Gastroesophageal sphincter (tissue), 4 donors: ENCODE measurements at places on chromosomes 3 and 15.
A peak's percentile ranks its signal among the peaks of the same experiment; 100 is the strongest.

DNA sequence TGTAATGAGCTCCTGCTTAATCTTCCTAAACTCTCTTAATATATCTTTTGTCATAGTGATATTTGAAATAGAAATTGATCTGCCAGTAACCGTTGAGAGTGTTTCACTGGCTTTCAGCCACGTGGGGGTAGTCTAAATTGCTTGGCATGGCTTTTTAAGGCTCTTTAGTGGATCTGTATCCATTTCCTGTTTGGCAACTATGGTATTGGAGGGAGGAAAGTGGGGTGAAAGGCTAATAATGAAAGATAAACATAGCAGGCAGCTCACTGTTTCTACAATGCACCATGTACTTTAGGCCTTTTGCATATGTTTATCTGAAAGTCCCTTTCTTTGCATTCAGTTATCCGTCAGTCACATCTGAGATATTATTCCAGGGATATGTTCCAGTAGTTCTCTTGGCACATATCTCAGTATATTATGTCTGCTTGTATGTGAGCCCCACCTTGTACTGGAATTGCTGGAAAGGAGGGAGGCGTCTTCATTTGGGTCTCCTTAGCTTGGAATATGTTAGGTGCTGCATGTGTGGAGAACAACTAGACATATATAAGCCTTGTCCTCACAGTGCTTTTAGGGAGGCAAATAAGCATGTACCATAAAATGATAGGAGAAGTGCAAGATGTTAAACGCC, 10.8 kb downstream of the TOPAZ1 start:
- ATAC-seq, result no peak

GRCh38 chr3:40588406-40588805, 63.6 kb downstream of the ZNF621 start:
- no peak for ATAC-seq

- ATAC-seq, result no peak
Observed at GRCh38 chr3:32202496-32202895, 36.0 kb upstream of the CMTM8 start.

- ATAC-seq, result no peak
Observed at GRCh38 chr3:102237838-102238237, 197.0 kb upstream of the ZPLD1 start.

- no peak for ATAC-seq
Observed at GRCh38 chr15:48330105-48330785, 984 bp upstream of the DUT start.

DNA sequence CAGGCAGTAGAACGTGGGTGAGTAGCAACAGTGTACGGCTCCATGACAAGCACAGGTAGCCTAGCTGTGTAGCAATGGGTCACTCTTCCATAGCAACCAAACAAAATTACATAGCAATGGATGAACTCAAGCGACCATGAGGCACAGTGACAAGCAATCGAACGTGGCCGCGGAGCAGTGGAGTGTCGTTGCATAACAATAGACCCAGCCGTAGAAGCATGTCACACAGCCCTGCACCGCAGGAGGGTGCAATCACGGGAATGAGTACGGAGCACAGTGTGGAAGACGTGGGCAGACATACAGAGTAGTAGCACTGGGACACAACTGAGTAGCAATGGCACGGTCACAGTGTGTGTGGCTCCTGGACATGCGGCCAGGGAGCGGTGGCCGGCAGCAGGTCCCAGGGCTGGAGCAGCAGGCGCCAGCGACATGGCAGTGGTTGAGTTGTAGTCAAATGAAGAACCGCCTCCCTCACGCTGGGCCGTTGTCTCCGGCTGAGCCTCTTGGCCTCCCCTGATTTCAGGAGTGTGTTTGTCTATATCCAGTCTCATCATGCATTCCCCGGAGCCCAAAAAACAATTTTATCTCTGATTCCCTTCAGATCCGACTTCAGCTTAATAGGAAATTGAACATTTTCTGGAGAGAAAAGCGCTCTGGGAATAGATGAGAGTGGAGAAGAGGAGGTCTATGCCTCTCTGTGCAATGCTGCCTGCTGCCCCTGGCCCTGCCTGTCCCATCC, 64.1 kb downstream of the CCDC33 start:
- no peak for ATAC-seq

DNA sequence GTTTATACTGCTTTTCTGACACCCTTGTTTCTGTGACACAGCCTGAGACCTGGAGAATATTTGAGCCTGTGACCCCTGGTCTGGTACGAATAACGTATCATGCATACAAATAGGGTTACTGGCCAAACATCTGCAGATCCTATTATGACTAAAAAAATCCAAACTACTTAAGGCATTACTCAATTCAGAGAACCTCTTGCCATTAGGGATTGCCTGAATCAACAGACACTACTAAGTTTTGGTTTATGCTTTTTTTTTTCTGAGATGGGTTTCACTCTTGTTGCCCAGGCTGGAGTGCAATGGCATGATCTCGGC, 35.4 kb downstream of the OSBPL10 start:
- ATAC-seq, result peak; percentile 59

DNA sequence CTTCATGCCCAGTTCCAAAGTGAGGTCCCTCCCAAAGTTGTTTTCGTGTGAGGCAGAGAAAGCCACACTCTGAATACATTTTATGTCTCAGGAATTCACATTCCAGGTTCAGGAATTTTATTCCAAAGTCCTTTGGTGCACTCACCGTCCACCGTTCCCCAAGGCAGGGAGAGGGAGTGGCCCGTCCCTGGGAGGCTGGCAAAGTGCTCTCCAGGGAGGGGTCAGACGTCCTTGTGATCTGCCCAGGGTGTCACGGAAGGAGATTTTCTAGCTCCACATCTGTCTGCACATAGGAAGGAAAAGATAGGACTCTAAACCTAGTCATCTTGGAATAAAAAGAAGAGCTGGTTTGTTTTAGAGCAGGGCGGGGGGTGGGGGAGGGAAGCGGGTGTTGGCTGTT, 47.9 kb downstream of the KLF13 start:
- ATAC-seq, result no peak

GRCh38 chr3:144692488-144692887, 720.9 kb downstream of the DIPK2A start:
- no peak for ATAC-seq

- ATAC-seq, result no peak
Observed at GRCh38 chr3:98557324-98558010, 25.7 kb downstream of the GPR15 start.

DNA sequence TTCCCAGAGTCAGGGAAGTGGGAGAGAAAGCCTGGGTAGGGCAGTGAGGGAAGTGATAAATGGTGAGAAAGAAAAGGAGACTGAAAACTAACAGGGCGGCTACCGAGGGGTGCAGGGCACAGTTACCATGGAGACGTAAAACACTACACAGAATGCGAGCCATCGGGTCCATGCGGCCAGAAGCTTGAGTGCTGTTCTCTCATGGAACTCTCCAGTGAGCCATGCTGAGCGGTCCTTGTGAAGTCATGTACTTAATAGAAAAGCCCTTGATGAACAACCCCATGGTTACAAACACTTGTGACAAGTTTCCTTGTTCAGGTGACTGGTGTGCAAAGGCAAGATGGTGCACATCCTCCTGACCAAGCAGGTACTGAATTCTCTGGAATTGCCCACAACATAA, 3.7 kb upstream of the PLA2G4F start:
- no peak for ATAC-seq

DNA sequence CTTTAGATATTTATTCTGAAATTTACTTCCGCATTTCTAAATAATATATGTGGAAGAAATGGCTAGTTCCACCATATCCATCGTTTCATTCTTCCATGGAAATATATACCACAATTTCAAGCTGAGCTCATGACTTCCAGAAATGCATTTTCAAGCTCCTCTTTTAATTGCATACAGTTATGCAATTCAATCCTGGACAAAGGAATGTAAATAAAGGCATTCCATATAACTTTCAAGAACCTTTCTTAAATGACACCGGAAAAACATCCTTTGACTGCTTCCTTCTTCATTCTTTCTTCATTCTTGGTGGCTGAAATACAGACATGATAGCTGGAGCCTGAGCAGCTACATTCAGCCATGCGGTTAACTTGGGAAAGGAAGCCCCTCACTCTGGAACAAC, 185.2 kb upstream of the GADL1 start:
- no peak for ATAC-seq

DNA sequence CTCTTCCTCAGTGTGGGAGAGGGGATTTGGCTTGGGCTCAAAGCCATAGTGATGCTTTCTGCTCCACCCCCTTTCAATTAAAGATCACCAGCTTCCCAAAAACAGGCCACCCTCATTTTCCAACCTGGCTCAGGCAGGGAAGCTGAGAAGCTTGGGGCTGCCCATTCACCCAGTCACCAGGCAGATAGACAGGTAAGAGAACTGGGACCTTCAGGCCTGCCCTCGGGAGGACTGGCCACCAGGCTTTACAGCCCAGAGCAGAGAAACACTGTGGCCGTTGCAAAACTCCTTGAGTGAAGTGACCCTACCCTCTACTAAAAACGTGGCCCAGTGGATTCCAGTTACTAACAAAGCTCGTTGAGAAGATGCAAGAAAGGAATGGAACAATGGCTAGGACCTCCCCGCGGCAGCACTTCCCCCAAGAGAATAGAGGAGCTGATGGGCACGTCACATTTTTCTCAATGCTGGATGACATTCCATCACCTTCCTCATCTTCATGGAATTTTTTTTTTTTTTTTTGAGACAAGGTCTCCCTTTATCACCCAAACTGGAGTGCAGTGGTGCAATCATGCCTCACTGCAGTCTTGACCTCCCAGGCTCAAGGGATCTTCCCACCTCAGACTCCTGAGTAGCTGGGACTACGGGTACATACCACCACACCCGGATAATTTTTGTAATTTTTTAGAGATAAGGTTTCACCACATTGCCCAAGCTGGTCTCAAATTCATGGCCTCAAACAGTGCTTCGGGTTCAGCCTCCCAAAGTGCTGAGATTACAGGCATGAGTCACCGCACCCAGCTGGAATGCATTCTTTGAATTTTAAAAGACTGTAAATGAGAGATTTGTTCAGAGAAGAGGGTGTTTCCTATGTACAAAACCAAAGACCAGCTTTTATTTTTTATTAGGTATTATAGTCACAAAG, 37.9 kb downstream of the LIPC start:
- peak; percentile 77 for ATAC-seq

GRCh38 chr3:17182166-17182565, 297.4 kb downstream of the PLCL2 start:
- ATAC-seq, result no peak

- peak; percentile 61 for ATAC-seq
Observed at GRCh38 chr15:31344823-31345605, 18.4 kb downstream of the KLF13 start.
